T-helper 9 cell (primary cell): ENCODE measurements at places on chromosomes 16 and 17.

DNA sequence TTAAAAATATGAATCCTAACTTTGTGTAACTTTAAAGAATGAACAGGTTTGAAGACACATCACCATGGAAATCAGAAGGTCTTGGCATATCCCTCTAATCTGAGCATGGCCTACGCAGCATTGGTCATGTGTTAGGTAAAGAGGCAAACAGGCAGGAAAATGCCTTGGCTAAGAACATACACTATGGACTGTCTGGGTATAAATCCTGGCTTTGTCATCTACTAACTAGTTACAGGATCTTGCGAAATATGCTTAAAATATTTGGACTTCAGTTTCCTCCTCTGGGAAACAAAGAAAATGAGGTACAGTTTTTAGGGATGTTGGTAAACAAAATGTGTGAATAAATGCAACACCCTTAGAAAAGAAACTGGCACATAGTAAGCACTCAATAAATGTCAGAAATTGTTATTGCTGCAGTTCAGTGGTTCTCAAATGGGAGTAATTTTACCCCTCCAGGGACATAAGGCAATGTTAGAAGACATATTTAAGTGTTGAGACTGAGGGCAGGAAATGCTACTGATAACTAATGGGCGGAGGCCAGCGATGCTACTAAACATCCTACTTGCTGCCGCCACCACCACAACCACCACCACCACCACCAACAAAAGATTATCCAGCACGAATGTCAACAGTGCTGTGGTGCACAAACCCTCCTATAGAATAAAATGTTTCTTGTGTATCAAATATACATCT lies 770.8 kb upstream of the SOX9 start:
- DNase-seq: no peak

DNA sequence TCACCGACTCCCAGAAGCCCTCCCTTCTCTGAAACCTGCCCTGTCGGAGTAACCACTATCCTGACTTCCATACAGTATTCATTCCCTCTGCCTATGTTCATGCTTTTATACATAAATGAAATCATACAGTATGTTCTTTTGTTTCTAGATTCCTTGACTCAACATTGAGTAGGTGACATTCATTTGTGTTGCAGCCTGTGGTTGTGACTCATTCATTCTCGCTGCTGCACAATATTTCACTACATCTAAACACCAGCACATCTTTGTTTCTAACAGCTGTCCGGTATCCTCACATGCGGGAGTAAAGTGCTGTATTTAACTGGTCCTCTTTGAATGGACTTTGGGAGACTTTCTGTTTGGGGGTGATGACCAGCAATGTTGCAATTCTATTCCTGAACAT lies 135.0 kb upstream of the FOXF1 start:
- no peak for DNase-seq

DNA sequence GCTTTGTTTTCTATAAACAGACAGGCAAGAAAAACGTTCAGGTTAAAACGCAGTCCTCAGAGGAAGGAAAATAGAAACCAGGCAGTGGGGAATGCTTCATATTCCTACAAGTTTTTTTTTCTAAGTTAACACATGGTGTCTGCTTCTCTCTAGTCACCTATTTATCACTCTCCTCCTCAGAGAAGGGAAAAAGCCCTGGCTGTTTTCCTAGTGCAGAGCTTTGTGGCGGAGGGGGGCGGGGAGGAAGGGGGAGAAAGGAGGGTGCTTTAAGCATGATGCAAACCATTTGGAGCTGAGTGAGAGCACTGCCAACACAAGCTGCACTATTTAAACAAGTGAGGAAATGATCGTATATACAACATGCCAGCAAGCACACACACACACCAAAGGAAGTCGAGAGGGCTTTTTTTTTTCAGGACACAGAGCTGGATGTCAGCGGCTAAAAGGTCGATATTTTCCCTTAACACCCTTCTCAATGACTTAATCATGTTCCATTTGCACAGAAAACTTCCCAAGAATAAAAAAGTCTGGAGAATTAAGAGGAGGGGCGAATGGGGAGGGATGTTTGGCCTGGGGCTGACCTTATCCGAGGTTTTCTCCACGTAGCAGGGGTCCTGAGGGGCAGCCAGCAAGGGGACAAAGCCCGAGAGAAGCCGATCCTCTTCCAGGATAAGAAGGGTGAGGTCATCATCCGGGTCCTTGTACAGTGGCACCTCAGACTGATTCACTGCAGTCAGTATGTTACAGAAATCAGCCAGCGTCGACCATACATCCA lies 117.4 kb downstream of the HIC1 start:
- DNase-seq: no peak

DNA sequence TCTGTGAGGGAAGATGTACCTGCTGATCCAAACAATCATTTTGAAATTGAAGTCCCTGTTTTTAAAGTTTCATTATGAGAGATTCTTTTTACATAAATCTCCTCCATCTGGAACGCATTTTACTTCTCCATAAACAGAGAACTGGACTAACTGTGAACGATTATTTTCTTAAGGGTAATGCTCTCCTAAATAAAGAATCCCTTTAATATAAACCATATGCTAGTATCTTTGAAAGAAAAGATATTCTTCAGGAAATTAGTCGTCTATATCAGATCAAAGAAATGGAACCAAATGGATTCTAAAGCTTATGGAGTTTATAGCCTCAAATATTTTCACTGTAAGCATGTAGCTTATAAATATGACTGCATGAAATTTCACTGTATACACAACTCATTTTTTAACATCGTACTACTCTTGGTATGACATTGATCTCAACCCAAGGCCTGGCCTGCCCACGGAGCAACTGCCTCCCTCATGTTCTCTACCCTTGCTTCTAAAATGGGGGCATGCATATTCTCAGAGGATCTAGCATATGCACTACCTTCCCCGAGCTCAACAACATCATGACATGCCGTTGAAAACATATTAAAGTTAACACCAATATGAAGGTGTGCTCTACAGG lies 66.4 kb downstream of the MYH10 start:
- no peak for DNase-seq

DNA sequence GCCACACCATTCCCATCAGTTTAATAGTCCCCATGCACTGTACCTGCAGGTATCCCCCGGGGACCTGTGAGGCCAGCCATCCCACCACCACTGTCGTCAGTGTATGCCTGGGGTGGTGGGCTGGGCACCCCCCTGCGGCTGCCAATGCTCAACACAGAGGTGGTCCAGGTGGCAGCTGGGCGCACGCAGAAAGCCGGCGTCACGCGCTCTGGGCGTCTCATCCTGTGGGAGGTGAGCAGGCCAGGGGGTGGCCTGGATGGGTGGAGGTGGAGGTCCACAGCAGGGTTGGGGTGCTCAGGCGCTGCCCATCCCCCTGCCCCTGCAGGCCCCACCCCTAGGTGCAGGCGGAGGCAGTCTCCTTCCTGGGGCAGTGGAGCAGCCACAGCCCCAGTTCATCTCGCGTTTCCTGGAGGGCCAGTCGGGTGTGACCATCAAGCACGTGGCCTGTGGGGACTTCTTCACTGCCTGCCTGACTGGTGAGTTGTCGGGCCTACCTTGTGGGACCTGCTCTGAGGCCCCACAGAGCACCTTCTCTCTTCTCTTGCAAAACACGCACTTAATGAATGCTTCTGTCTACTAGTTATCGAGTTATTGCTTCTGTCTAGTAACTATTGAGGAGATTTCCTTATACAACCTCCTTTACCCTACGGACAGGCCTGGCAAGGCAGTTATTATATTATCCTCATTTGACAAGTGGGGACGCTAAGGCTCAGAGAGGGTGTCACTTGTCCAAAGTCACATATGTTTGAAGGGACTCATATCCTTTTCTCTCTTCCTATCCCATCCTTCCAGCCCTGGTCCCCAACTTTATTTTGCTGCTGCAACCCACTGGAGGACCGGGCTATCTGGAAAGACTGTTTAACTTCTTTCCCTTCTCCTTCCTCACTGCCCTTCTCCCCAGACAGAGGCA lies 5.8 kb upstream of the TRAF4 start:
- DNase-seq: no peak

DNA sequence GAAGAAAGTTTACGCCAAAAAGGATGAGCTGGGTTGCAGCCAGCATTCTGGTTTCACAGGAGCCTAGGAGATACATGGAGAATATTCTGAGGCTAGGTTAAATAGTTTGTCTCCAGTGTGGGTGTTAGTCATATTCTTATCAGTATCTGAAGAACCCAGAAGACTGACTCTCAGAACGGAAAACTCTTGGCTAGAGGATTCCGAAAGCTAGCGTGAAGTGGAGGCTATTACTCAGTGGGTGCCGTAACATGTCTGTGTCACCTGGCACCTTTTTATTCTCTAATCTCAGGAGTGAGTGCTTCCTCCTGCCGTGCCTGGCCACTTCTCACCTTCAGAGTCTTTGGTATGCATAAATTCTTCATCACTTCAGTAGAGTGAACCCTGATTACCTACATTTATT lies 199.5 kb downstream of the WWOX start:
- no peak for DNase-seq

GRCh38 chr16:22052980-22053379 lies 39.4 kb upstream of the VWA3A start:
- DNase-seq: no peak

DNA sequence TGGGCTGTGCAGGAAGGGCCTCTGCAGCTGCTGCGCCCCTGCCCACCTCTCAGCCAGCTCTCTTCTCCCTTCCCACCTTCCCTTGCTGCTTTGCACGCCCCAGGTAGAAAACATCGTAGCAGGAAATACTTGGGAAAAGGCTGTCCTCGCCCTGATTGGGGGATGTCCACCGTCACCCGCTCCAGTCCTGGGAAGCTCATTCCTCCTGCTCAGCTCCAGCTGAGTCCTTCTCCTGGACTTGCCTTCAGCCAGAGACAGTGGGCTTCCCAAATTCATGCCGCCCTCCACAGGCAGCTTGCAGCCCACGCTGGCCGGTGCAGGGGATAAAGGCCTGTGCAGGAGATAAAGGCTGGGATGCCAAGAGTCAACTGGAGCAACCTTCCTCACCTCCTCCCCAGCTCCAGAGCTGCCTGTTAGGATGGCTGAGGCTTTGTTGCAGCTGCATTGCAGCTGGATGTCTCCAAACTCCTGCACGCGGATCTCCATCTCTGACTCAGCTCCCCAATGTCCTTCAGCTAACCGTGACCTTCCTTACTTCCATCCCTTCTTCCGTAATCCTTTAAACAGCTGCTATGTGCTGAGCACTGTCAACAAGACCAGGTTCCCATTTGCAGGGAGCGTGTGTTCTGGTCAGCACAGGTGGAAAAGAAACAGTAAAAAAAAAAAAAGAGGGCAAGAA lies 402.0 kb upstream of the TNRC6C start:
- DNase-seq: no peak

GRCh38 chr17:18904482-18904881 lies 46.6 kb downstream of the PRPSAP2 start:
- no peak for DNase-seq

DNA sequence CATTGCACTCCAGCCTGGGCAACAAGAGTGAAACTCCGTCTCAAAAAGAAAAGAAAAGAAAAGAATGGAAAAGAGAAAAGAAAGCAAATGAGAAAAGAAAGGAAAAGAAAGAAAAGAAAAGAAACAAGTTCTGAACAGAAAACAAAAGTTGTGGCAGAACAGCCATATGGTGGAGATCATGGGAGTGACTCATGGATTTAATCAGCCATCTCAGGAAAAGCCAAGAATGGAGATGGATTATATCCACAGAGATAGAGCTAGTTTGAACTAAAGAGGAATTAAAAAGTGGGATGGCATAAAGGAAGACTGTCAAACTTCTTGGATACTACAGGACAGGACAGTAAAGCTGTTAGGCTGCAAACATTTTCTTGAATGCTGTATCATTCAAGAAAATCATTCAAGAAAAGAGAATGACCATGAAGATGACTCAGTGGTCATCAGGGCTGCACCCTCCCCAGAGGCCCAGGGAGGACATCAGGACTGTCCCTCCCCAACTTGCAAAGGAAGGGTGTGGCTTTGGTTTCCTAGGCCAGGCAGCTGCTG lies 120.6 kb downstream of the USP22 start:
- no peak for DNase-seq

- DNase-seq: no peak
Observed at GRCh38 chr16:83698964-83699363, 108.8 kb upstream of the HSBP1 start.

- DNase-seq: no peak
Observed at GRCh38 chr17:79214940-79215604, 140.4 kb downstream of the ENGASE start.

- no peak for DNase-seq
Observed at GRCh38 chr16:73356401-73357079, 308.6 kb upstream of the ZFHX3 start.
